ENCODE measurements at places on chromosomes 2 and 18. TPM values are rescaled to one million over a fixed set of nuclear protein-coding genes. Genes with fewer than 3 reads are reported as not detected.
A peak's percentile ranks its signal among the peaks of the same experiment; 100 is the strongest.

DNA sequence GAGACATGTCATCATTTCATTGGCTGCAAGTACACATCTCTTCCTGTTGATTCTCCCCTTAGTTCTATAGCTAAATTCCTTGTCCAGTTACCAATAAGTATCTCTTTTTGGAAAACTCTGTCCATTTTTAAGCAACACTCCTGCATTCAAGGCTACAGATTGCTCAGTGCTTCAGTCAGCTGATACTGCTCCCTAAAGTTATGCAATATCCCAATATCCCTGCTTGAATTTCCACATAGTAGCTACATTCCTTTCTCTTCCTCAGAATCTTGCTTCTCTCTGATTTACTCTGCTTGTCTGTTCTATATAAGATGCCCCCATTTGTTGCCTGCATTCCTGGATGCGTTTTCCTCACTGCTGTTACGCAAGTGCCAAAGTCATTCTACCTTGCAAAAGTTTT lies 109.8 kb downstream of the PARD3B start:
- H3K27me3 ChIP-seq, result no peaks in the 10 kb centered on the region
- H3K36me3 ChIP-seq, result no peaks in the 10 kb centered on the region
- no peaks in the 10 kb centered on the region for H3K4me1 ChIP-seq
- DNase-seq, result no peak

- H3K27ac ChIP-seq, result no peak overlapping the region
- H3K4me1 ChIP-seq, result peaks cover 13% of the 10 kb centered on the region
- no peaks in the 10 kb centered on the region for H3K36me3 ChIP-seq
- H3K27me3 ChIP-seq, result no peaks in the 10 kb centered on the region
These were observed 47.4 kb upstream of the MTCL1 start for GRCh38 chr18:8657873-8658470.

DNA sequence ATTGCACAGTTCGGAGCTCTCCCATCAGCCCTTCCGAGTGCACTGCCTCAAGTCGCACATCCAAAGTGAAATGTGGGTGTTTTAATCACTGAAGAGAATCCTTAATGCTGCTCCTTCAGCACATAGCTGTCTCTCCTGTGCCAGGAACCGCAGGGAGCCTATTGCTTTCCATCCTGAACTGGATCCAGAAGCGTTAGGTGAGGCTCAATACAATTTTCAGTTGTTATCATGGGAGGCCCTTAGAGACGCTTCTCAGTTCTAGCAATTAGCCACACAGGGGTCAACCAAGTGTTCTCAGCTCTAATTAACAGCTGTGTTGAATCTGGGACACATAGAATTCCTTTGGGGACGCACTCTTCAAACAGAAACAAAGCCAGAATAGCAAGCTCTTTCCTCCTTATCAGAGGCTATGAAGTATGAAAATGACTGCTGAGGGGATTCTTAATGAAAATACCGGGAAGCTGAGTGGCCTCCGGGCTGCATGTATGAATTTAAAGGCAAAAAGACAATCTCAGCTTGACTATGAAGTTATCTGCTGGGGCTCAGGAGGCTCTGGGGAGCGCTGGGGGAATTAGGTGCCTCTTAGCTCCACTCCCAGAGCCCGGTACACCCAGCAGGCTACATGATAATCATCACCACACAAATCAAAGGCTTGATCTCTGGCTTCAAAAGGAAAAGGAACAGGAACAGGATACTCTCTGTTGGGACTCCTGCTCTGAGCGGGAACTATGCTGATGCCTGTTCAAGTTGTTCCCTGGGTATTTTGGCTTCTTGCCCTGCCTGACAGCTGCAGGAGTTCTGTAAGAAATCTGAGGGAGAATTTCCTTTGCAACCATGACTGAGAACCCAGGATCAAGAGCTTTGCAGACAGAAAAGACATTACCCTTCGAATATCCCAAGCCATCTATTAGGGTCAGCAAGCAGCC lies 55.4 kb upstream of the NCOA1 start:
- no peak for DNase-seq
- H3K4me3 ChIP-seq, result no peak overlapping the region
- peaks cover 19% of the 10 kb centered on the region for H3K4me1 ChIP-seq
- no peaks in the 10 kb centered on the region for H3K27me3 ChIP-seq
- peak overlapping the region; percentile 64 for H3K27ac ChIP-seq
- H3K36me3 ChIP-seq, result no peaks in the 10 kb centered on the region

GRCh38 chr2:29532436-29532835 lies 388.9 kb downstream of the ALK start:
- no peak overlapping the region for H3K4me3 ChIP-seq
- H3K36me3 ChIP-seq, result no peaks in the 10 kb centered on the region
- no peaks in the 10 kb centered on the region for H3K27me3 ChIP-seq
- H3K27ac ChIP-seq, result no peak overlapping the region
- H3K4me1 ChIP-seq, result no peaks in the 10 kb centered on the region

GRCh38 chr2:12506846-12507245 lies 209.9 kb upstream of the TRIB2 start:
- H3K36me3 ChIP-seq, result no peaks in the 10 kb centered on the region
- H3K4me3 ChIP-seq, result no peak overlapping the region
- DNase-seq, result no peak
- no peak overlapping the region for H3K27ac ChIP-seq
- H3K27me3 ChIP-seq, result no peaks in the 10 kb centered on the region
- peaks cover 11% of the 10 kb centered on the region for H3K4me1 ChIP-seq

DNA sequence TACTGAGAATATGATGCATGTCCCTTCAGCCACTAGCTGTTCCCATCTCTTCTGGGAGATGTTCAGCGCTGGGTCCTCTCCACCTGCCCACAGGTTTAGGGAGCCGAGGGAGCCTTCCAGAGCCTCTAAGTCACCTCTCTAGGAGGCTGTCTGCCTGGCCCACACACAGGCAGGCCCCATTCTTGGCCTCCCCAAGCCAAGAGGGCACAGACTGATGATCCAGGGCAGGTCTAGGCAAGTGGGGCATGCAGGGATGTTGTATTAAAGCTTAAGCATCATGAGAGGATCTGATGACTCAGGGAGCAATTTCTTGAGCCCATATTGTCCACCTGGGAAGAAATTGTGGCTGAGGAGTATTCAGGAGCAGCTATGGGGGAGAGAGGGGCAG lies 19.9 kb downstream of the TMSB10 start:
- H3K27ac ChIP-seq, result peak overlapping the region; percentile 78
- peak overlapping the region; percentile 41 for H3K4me3 ChIP-seq
- no peaks in the 10 kb centered on the region for H3K27me3 ChIP-seq
- DNase-seq, result peak; percentile 76
- H3K36me3 ChIP-seq, result no peaks in the 10 kb centered on the region

GRCh38 chr2:110745048-110745447 lies 12.7 kb downstream of the ACOXL start:
- DNase-seq, result no peak
- no peak overlapping the region for H3K27ac ChIP-seq
- H3K4me1 ChIP-seq, result peaks cover 17% of the 10 kb centered on the region

GRCh38 chr2:173432049-173432754 lies 77.5 kb downstream of the CDCA7 start:
- peaks cover 19% of the 10 kb centered on the region for H3K27me3 ChIP-seq
- no peak overlapping the region for H3K4me3 ChIP-seq
- no peaks in the 10 kb centered on the region for H3K36me3 ChIP-seq
- DNase-seq, result no peak

FHOD3 gene
- 2.7 TPM for total RNA-seq

CDC42EP3 gene
- total RNA-seq, result 57.2 TPM

PPP1CB gene
- total RNA-seq, result 244 TPM

CDH7 gene
- not detected for total RNA-seq
